SK-MEL-5 (cell line): ENCODE measurements at places on chromosomes 7 and 10. TPM values are rescaled to one million over a fixed set of nuclear protein-coding genes. Genes with fewer than 3 reads are reported as not detected.

The IDI1 gene
- total RNA-seq: 85.5 and 94.8 TPM in 2 replicates

The HOXA4 gene
- 0.50 and 0.83 TPM in 2 replicates for total RNA-seq

The ZNF425 gene
- total RNA-seq: 1.5 and 1.7 TPM in 2 replicates

The PNLIPRP3 gene
- 13.1 and 13.6 TPM in 2 replicates for total RNA-seq

The IFIT3 gene
- 4.5 and 5.0 TPM in 2 replicates for total RNA-seq

The NME8 gene
- 0.05 TPM in 1 of 2 replicates, not detected in the other for total RNA-seq

The TAS2R41 gene
- not detected in 2 replicates for total RNA-seq

The PPP1R17 gene
- not detected in 2 replicates for total RNA-seq

The PRKCQ gene
- not detected in 2 replicates for total RNA-seq

The C10orf67 gene
- total RNA-seq: not detected in 2 replicates

The CRTAC1 gene
- total RNA-seq: 1.8 and 2.6 TPM in 2 replicates

The NANOS1 gene
- total RNA-seq: 3.5 and 5.7 TPM in 2 replicates

The CALHM1 gene
- total RNA-seq: not detected in 2 replicates

The CYP26C1 gene
- not detected in 2 replicates for total RNA-seq

The C7orf33 gene
- total RNA-seq: not detected in 2 replicates

The SCD gene
- total RNA-seq: 867 and 870 TPM in 2 replicates

The ANKRD61 gene
- 0.50 and 0.51 TPM in 2 replicates for total RNA-seq

The ZNF786 gene
- total RNA-seq: 4.6 and 4.9 TPM in 2 replicates

The NXPH1 gene
- not detected in 2 replicates for total RNA-seq

The ADRA2A gene
- total RNA-seq: 0.24 and 0.53 TPM in 2 replicates

The TMEM176A gene
- total RNA-seq: not detected in 2 replicates

The C10orf105 gene
- not detected in 2 replicates for total RNA-seq

The NPC1L1 gene
- not detected in 2 replicates for total RNA-seq

The FBXL13 gene
- 3.2 and 3.4 TPM in 2 replicates for total RNA-seq

The SYCE1 gene
- total RNA-seq: not detected in 2 replicates

The GAD2 gene
- not detected in 2 replicates for total RNA-seq

The PON1 gene
- total RNA-seq: 0.16 TPM in 1 of 2 replicates, not detected in the other

The GNG11 gene
- total RNA-seq: 35.8 and 40.3 TPM in 2 replicates

The ARMC3 gene
- total RNA-seq: 0.32 TPM in 1 of 2 replicates, not detected in the other

The GIMAP6 gene
- not detected in 2 replicates for total RNA-seq

The TAS2R5 gene
- 0.26 and 0.51 TPM in 2 replicates for total RNA-seq

The HTR5A gene
- 0.11 TPM in 1 of 2 replicates, not detected in the other for total RNA-seq

The CFAP58 gene
- total RNA-seq: 0.21 and 0.35 TPM in 2 replicates

The TBXAS1 gene
- total RNA-seq: 3.4 and 10.1 TPM in 2 replicates

The FFAR4 gene
- not detected in 2 replicates for total RNA-seq

The PAX4 gene
- total RNA-seq: not detected in 2 replicates

The PTN gene
- 1.3 and 1.8 TPM in 2 replicates for total RNA-seq
